ENCODE measurements at places on chromosomes 5 and 9.

DNA sequence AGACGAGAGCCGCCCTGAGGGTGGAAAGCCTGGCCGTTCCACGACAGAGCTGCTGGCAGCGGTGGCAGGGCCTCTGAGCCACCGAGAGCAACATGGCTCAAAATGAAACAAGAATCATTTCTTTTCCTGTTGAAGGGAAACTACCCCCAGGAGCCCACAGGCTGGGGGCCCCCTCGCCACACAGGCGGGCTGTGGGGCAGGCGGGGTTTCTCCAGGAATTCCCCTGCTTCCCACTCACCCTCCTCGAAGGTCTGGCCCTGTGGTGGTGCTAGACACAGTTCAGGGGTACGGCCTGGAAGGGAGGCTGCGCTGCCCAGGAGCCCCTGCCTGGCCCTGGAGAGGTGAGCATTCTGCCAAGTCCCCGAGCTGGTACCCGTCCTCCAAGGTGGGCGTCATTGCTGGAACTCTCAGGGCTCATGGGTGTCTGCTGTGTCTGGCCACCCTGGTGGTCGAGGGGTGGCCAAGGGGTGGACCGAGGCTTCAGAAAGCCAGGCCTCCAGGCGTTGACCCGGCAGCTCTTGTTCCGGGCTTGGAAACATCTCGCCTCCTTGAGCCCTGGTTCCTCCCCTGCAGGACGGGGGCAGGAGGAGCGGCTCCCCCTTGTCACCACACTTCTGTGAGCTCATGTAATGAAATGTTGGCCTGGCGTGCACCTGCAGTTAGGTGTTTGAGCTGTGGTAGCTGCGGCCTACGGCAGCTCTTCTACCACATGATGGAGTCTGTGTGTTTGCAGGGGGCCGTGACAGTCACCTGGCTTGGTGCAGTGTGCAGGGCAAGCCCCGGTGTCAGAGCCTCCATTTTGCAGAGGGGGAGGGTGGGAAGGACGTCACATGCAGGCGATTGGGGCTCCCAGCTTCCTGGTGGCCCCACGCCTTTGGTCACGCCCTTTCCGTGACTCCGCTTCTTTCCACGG, 65.3 kb downstream of the RXRA start:
- no peak for DNase-seq

DNA sequence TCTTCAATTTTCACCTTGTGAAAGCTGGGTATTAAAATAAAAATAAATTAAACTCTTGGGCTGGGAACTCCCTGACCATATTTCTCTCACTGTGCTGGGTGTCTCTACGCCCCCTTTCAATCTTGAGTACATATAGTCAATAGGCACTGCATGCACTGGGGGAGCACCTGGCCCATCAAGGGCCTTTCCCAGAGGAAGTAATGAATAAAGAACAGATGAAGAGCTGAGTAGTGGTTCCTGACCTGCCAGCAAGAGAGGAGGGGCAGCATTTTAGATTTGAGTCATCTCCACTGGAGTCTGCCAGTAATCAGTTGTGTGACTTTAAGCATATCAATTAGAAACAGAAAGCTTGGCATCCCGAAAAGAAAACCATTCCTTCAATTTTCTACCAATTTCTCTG, 6.2 kb downstream of the MAPKAP1 start:
- no peak for DNase-seq

DNA sequence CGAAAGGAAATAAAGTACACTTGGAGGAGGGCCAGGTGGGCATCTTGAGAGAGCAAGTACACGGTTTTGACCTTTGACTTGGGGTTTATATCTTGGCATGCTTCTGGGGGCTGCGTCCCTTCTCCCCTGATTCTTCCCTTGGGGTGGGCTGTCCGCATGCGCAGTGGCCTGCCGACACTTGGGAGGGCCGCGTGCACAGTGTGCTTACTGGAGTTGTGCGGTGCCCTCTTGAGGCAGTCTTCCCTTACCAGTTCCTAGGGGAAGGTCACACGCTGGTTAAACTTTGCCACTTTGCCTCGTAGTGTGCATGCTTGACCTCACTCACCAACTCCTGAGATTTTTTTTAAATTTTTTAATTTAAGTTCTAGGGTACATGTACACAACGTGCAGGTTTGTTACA, 4.3 kb upstream of the CLPTM1L start:
- no peak for DNase-seq

DNA sequence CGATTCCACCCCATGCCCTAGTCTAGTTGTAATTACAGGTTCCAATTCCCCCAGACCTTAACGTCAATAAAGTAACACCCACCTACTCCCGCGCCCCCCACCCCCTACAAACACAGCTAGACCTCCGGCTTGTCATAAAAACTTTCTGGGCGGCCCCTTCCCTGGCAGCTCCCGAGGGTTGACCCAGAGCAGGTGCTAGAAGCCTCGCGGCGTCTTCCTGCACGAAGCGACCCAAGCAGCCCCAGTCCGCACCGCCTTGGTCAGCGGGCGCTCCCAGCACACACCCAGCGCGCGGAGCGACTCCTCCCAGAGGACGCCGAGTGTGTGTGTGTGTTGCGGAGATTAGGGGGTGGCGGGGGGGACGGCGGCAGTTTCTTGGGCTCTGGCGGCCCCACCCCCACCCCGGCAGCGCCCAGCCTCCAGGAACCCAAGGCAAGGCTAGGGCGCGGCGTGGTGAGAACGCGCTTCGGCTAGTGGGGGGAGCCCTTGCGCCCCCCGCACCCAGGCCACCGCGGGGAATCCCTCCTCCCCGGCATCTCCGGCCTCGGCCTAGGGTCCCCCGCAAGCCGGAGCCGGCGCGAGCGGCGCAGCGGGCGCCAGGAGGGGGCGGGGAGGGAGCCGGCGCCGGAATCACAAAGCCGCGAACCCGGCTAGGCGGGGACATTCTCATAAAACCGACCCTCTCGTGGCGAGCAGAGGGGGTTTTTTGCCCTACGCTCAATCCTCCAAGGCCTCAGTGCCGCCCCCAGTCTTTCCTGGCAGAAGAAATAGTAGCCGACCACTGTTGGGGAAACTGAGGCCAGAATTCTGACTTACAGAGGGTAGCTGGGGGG, 2.2 kb downstream of the PCDH1 start:
- no peak for DNase-seq

GRCh38 chr9:69485466-69485865, 160.5 kb downstream of the ENTREP1 start:
- DNase-seq = peak; percentile 26

- DNase-seq = no peak
These were observed 98.7 kb downstream of the ADCY2 start for GRCh38 chr5:7494481-7495130.

GRCh38 chr5:56019306-56020272, 24.8 kb upstream of the IL6ST start:
- no peak for DNase-seq

GRCh38 chr9:118529210-118529609, 825.0 kb downstream of the TLR4 start:
- no peak for DNase-seq

- DNase-seq = no peak
These were observed 166.0 kb upstream of the IRX2 start for GRCh38 chr5:2917524-2917923.

DNA sequence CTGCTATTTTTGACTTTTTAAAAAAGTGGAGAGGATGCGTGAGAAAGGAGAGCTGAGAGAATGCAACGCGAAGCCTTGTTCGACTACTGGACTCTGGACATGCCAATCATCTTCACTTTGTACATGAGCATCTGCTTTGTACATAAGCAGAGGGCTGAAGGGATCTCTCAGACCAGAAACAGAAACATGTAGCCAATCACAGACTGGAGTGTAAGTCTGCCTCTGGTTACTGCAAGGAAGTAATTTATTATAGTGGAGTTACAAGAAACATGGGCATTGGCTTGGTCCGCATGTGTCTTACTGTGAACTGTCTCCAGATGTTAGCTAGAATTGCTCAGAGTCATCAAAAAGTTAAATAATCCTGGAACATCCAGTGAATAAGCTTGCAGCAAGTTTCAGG, 190.0 kb upstream of the GRAMD2B start:
- no peak for DNase-seq

GRCh38 chr5:68484307-68485068, 268.9 kb downstream of the PIK3R1 start:
- no peak for DNase-seq

DNA sequence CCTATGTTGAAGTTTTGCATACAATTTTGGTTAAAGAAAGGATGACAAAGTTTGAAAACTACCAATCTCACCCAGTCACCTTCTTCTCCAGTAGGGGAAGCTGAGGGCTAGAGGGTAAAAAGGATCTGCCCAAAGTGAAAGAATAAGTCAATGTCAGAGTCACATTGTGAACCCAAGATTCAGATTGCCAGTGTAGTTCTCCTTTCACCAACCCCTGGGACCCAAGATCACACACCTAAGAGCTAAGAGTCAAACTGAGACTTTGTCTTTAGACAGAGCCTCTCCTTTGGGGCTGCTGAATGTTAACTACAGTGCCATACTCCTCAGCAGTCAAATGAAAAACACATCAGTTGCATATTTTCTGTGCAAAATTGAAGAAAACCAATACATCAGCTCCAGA, 210.6 kb downstream of the ATP10B start:
- DNase-seq = no peak

DNA sequence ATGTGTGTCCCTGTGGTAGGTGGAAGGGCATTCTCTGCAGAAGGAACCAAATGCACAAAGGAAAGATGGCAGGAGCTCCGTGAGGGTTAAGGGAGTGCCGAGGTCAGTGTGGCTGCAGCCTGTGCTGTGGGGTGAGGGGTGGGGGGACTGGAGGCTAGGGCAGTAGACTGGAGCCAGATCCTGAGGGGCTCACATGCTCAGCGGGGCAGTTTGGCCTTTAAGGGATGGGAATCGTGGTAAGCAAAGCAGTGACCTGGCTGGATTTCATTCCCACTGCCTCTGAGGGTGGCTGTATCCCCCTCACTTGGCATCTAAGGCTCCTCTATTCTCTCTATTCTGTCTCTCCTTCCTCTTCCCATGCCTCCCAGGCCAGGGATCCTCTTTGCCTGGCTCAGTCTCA, 15.6 kb downstream of the PITX1 start:
- DNase-seq = no peak

GRCh38 chr9:70324963-70325362, 66.2 kb downstream of the SMC5 start:
- no peak for DNase-seq

DNA sequence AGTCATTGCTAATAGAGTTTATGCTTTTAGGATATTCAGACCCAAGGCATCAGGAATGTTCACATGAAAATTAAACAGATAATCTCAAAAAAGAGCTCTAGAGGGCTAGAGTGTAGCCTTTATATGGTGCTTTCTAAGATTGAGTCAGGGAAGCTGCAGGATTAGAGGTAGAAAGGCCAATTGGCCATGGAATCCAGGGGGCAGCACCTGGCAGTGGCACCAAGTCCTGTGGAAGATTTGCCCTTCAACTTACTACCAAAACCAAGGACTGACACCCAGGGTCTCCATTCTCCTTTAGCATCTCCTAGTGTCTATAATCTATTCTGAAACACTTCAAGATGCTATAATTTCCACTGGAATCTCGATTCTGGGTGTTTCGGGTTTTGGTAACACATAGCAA, 112.4 kb downstream of the ACER2 start:
- no peak for DNase-seq

DNA sequence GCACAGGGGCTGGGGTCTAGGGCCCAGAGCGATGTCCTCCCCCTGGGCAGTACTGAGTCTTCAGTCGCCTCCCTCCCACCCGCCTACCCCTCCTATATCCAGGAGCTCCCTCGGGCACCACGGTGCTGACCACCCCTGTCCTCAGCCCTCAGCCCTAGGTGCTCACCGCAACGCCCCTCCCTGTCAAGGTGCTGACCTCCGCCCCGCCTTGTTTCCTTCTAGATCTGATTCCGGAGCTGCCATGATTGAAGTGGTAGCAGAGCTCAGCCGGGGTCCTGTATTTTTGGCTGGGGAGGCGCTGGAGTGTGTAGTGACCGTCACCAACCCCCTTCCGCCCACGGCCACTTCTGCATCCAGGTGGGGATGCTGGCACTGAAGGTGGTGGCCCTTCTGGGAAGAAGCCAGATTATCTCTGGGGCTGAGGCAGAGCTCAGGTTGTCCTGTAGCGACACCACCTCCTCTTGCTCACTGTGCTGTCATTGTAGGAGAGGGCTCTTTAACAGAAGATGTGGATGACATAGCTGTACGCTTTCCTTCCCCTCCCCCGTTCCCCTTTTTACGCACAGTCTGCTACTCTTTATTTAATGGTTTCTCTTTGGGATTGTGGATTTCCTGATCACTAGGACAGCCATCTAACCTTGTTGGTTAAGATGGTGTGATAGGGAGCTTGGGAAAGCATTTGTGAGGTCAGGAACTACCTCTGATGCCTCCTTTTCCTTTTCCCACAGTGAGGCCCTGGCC, 598 bp downstream of the RGP1 start:
- DNase-seq = peak; percentile 42

GRCh38 chr5:150622157-150622556, 18.3 kb upstream of the SYNPO start:
- DNase-seq = peak; percentile 79

GRCh38 chr5:167453246-167454030, 838.0 kb upstream of the WWC1 start:
- DNase-seq = no peak

- DNase-seq = no peak
These were observed 67.4 kb downstream of the RAPGEF1 start for GRCh38 chr9:131672451-131672850.

DNA sequence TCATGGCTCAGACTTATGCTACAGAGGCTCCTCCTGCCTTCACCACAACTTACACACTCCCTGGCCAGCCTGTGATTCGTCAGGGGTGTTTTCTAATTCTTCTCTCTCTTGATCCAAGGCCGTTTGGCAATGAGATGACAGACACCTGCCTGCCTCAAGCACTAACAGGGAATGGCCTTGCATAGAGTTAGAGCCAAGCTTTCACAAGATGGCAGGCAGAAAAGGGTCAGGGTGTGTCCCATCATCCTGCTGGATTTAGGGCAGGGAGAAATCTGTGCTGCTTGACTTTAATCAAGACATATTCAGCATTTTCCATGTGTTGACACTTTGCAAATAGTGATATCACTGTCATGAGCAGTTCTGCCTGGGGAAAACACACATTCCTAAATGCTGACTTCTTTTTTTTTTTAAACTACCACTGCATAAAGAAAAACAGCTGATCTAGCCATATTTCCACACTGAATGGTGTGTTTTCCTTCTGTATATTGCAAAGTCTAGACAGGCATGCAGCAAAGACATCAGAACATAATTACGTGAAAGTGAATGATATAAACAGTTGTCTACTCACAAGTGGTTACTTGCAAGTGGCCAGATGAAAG, 95.0 kb upstream of the SLC25A48 start:
- DNase-seq = no peak

- no peak for DNase-seq
These were observed 19.6 kb downstream of the BAAT start for GRCh38 chr9:101365181-101365580.

GRCh38 chr5:179319741-179320281, 25.4 kb downstream of the ADAMTS2 start:
- no peak for DNase-seq

GRCh38 chr9:20623021-20623747, 885 bp upstream of the MLLT3 start:
- peak; percentile 42 for DNase-seq

GRCh38 chr9:93154293-93154903, 20.3 kb upstream of the NINJ1 start:
- no peak for DNase-seq

DNA sequence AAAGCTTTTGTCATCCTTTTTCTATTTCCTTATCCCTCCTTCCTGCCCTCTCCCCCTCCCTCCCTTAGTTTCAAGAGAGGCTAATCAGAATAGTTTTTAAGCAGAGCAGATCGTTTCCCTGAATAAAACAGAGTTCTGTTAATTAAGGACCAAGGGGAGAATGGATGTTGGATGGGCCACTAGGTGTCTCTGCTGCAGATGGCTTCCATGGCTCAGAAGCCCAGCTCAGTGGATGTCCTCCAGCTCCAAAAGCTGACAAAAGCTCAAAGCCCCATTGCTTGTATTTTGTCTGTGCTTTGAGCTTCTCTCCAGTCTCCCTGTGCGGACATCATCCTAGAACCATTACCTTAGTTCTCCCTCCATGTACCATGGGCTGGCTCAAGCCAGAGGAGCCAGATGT, 21.0 kb upstream of the NPR3 start:
- DNase-seq = no peak

All from putamen (tissue), 1 donor.